ENCODE measurements at places on chromosomes 11 and 22.

DNA sequence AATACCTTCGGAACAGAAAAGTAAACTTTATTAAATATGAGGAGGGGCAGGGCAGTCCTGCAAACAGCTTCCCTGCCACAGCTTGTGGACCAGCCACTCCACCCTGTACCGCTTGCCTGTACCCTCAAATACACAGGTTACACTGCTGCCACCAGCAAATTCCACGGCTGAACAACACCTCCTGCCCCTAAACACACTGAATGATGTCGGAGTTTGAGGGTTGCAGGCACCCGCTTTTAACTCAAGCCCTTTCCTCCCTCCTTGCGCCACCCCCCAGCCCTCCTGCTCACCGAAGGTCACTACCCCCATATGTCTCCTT lies 4.0 kb downstream of the VSIG2 start:
- DNase-seq, result no peak

DNA sequence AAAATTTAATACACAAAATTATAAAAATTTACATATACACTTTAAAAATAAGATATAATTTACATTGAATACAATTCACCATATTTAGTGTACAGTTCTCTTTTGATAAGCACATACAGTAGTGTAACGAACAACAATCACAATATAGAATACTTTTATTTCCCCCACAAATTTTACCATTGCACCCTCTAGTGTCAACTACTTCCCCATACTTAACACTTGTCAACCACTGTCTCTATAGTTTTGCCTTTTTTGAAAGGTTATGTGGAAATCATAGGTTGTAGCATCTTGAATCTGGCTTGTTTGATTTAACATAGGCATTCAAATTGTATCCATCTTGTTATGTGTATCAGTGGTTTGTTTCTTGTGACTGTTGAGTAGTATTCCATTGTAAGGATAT lies 21.3 kb upstream of the PANX1 start:
- no peak for DNase-seq

GRCh38 chr11:62025487-62026105 lies 58.2 kb upstream of the FTH1 start:
- peak; percentile 38 for DNase-seq

GRCh38 chr11:118889797-118890196 lies 6.1 kb downstream of the CXCR5 start:
- DNase-seq, result peak; percentile 13

DNA sequence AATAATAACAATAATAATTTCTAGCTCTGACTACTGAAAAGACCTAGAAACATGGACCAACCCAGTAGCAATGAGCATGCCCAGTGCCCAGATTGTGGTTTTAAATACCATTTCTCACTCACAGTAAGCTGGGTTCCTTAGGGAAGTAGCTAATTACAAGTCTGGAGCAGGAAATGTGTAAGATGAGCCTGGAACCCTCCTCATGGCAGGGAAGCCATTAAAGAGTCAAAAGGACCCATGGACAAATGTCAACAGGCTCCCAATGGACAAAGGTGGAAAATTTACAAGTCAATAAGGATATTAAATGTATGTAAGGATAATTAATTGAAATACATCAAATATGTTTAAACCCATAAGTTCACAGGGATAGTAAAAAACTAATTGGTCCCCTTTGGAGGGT lies 10.6 kb upstream of the CSNK2A3 start:
- no peak for DNase-seq

DNA sequence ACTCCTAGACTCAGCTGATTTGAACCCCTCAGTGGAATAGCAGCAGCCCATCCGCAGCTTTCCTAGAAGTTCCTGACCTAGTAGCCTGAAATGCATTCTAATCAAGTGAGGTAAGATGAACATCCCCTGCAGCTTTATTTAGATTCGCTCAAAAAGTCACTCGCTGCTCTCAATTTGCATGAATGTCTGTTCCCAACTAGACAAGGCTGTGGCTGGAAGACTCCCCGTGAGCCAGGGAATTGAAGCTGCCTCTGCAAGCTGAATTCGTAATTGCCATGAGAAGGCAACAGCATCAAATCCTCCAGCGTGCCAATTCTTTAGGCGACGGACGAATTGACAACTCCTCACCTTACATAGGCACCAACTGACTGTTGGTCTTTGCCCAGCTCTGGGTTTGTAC lies 17.1 kb upstream of the SCN3B start:
- no peak for DNase-seq

GRCh38 chr11:19328586-19329311 lies 88.0 kb upstream of the E2F8 start:
- no peak for DNase-seq

GRCh38 chr11:46309814-46310259 lies 32.4 kb downstream of the CREB3L1 start:
- no peak for DNase-seq

- DNase-seq, result no peak
Observed at GRCh38 chr11:43983221-43983810, 40.9 kb downstream of the C11orf96 start.

- no peak for DNase-seq
Observed at GRCh38 chr11:16813126-16813525, 74.7 kb downstream of the C11orf58 start.

- DNase-seq, result no peak
Observed at GRCh38 chr11:76249195-76249741, 43.0 kb upstream of the WNT11 start.

DNA sequence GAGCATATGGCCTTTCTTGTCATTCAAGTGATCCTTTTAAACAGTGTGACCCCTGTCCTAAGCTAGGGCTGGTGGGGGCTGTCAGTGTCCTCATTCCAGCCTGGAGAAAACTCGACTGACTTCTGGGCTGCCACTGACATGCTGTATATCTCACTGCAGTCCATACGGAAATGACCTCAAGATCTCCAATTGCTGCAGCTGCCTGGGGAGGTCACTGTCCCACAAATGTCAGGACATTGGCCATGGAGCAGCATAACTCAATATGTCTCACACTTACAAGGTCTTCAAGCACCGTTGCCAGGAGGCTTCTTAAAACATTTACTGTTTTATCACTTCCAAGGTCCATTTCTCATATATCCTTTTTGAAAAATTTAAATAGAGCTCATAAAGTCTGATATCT lies 27.8 kb upstream of the CSNK2A3 start:
- DNase-seq, result no peak

DNA sequence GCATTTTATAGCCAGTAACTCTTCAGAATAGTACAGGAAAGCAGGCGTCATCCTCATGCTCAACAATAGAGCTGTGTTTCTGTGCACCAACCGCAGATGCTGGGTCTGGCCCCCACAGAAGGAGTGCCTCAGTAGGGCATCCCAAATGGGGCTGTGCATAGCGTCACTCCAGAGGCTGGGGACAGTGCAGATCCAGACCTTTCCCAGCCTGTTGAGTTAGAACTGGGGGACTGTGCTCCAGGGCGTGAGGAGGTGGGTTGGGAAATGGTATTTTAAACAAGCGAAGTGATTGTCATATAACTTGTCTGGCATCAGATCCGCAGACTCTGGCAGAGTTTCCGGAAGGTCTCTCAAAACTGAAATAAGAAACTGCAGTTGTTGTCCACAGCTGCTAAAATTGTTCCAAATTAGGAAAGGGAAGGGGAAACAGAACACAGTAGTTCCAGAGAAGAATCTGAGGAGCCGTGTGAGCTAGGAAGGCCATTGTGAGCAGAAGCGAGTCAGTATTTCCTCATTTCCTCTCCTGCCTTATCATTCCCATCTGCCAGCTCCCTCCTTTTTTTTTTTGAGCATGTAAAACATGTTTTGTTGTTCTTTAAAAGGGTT lies 52.2 kb downstream of the JAM3 start:
- DNase-seq, result peak; percentile 82

- DNase-seq, result no peak
Observed at GRCh38 chr22:43066134-43066533, 23.1 kb downstream of the TTLL1 start.

DNA sequence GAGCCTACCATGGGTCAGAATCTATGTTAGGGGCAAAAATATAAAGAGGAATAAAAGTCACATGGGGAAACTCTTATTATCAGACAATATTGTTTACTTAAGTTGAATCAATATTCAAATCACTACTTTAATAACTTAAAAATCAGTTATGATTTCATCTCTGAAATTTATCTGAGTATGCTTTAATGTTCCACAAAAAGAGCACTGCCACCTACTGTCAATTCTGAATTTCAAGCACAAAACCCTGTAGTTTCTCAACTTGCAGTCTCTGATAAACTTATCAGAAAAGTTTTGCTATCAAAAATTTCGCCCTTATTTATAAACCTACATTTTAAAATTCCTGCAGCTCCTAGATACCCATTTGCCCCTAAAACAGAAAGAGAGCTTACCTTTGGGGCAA lies 47.3 kb downstream of the RDX start:
- no peak for DNase-seq

DNA sequence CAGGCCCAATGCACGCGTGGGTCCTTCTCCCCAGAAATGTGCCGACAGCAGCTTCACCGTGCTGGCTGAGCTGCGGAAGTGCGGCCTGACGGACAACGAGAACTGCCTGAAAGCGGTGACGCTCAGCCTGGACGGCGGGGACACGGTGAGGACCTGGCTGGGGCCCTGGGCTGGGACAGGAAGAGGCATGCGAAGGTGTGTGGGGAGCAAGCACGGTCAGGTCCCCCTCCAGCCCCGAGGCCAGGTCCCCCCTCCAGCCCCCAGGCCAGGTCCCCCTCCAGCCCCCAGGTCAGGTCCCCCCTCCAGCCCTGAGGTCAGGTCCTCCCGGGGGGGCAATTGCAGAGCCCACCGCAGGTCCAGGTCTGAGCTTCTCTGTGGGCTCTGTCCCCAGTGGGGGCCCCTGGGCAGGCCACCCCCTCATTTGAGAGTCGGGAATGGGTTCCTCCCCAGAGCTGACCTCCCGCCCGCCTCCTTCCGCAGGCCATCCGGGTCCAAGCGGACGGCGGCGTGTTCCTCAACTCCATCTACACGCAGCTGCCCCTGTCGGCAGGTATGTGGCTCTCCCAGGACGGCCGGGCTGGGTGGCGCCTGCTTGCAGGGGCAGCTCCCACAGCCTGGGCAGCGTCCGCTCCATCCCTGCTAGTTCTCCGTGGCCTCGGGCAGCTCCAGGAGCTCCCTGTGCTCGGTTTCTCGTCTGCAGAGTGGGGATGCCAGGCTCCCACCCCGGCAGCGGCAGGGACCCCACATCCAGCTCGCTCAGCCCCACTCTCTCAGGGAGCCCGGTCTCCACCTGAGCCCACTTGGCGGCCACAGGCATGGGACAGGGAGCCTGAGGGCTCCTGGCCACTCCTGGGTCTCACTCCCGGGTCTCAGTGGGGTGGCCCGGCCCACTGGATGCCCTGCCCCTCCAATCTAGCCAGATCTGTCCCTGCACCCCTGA lies 7.9 kb downstream of the MUC5B start:
- DNase-seq, result no peak

DNA sequence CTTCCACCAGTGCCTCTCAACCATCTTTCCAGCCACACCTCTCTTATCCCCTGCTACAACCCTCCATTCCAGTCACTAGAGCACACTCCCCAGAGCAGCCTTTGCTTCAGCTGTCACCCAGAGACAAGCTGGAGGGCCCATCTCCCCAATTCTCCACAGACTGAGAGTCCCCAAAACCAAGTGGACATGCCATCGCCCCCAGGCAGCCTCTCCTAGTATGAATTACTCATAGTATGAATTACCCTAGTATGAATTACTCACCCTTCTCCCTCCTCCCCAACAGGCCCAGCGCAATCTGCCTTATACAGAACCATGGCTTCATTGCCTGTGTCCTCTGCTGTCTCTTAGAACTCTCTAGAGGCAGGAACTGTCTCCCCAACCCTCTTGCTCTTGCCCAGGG lies 24.8 kb downstream of the MYH9 start:
- no peak for DNase-seq

GRCh38 chr11:66136752-66137123 lies 66.7 kb downstream of the PACS1 start:
- DNase-seq, result no peak

GRCh38 chr11:120883404-120884080 lies 140.4 kb upstream of the TBCEL start:
- no peak for DNase-seq

GRCh38 chr22:23754220-23754919 lies at the start of gene VPREB3:
VPREB3 (minus strand) TSS chr22:23754425; CDS start chr22:23754363, 62 bp downstream.
- no peak for DNase-seq

GRCh38 chr11:127056338-127056971 lies 55.9 kb upstream of the KIRREL3 start:
- DNase-seq, result no peak

DNA sequence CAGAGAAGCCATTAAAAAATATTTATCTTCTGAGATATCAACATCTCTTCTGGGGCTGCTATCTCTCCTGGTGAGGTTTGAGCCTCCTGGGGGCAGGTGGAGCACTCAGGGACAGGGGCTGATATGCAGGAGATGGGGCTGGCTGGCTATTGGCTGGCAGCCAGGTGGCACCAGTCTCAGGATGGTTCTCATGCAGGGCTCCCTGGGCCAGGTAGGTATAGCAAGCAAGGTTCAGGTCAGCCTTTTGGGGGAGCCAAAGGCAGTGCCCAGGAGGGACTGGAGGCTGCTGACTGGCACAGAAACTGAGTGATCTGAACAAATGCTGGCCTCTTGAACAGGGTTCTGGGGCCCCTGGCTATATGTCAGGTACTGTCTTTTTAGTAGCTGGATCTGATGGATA lies 29.7 kb upstream of the EMSY start:
- no peak for DNase-seq

DNA sequence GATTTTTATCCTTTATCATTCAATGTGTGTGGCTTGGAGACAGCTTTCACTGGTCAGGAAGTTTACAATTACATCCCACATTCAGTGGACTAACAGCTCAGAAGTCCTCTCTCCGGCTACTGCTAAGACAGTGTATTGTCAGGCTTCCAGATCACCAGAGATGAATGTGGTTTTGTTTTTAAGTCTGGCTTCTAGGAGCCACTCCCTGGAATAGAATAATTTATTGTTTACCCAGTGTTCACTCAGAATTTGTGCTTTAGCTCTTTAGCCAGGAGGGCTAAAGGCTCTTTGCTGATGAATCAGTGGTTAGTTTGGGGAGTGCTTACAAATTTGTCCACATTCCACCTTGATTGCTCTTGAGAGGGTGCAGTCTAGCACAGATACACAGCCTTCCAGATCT lies 26.5 kb downstream of the TRIM77 start:
- DNase-seq, result peak; percentile 16

DNA sequence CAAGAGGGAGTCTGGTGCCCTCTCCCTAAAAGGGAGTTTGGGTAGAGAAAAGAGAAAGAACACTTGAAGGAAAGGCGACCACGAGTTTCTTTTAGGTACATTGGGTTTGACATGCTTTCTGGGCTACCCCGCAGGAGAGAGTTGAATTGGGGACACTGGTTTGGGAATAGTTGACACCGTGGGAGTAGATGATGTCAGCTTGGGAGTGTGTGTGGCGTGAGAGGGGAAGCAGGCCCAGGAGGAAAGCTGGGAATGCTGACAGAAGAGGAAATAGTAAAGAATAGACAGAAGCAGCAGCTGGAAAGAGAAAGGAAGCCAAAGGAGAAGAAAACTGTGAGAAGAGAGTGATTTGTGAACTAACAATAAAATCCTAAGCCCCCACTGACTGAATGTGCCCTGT lies 442.9 kb downstream of the DYNC2H1 start:
- DNase-seq, result no peak

DNA sequence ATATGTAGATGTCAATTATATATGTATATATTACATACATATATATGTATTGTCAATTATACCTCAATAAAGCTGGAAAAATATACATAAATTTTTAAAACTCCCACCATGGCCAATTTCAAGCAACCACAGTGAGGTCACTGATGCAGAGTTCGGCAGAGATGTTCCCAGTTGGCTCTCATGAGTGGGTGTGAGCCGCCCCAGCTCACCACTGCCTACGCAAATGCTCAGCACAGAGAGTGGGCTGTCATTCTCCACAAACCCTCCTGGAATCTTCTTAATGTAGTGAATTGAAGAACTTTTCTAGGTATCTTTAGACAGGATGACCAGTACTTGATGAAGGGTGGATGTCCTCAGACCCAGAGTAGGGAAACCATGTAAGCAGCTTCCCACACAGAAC lies 96.6 kb upstream of the TMEM45B start:
- DNase-seq, result no peak

- DNase-seq, result no peak
Observed at GRCh38 chr11:10658621-10659338, 34.8 kb downstream of the IRAG1 start.
